Activated CD4-positive, alpha-beta T cell treated with anti-CD3 and anti-CD28 coated beads, Interleukin-2, amount 10 ng/mL, durations not matched to agents 7 days and 5 days (primary cell): ENCODE measurements at places on chromosomes 7 and 10. TPM values are rescaled to one million over a fixed set of nuclear protein-coding genes. Genes with fewer than 3 reads are reported as not detected.

- H3K27me3 ChIP-seq = no peaks in the 10 kb centered on the region
- no peaks in the 10 kb centered on the region for H3K4me1 ChIP-seq
- no peaks in the 10 kb centered on the region for H3K36me3 ChIP-seq
Measured at GRCh38 chr7:158371856-158372255, 215.8 kb downstream of the PTPRN2 start.

DNA sequence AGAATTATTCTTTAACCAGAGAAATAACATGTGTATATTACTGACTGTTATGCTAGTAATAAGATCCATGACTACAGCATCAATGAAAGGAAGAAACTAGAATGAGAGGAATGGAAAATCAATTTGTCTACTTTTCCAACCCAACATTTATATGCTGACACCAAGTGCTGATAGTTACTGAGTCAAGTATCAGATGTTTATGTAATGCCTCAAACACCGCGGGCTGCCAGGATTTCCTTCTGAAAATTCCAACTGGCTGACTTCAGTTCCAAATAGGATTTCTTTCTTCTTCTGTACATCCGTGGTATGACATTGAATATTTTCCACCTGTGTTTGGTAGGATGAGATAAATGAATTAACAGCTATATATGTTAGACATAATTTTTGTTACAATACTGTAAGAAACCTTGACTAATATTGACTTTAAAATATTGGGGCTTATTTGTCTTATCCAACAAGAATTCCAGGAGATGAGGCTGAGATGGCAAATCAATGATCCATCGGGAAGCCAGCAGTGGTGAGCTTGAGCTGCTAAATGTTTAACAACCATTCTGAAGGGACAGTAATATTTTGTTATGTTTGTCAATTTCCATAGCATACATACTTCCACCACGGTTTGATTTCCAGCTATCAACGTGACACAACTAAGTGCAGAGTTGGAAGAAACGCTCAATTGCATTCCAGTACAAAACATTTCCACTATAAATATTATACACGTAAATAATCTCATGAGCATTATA, 435.2 kb upstream of the AUTS2 start:
- no peaks in the 10 kb centered on the region for H3K4me1 ChIP-seq
- H3K27ac ChIP-seq = no peak overlapping the region
- H3K4me3 ChIP-seq = no peak overlapping the region
- no peaks in the 10 kb centered on the region for H3K27me3 ChIP-seq
- no peaks in the 10 kb centered on the region for H3K36me3 ChIP-seq
- DNase-seq = no peak

DNA sequence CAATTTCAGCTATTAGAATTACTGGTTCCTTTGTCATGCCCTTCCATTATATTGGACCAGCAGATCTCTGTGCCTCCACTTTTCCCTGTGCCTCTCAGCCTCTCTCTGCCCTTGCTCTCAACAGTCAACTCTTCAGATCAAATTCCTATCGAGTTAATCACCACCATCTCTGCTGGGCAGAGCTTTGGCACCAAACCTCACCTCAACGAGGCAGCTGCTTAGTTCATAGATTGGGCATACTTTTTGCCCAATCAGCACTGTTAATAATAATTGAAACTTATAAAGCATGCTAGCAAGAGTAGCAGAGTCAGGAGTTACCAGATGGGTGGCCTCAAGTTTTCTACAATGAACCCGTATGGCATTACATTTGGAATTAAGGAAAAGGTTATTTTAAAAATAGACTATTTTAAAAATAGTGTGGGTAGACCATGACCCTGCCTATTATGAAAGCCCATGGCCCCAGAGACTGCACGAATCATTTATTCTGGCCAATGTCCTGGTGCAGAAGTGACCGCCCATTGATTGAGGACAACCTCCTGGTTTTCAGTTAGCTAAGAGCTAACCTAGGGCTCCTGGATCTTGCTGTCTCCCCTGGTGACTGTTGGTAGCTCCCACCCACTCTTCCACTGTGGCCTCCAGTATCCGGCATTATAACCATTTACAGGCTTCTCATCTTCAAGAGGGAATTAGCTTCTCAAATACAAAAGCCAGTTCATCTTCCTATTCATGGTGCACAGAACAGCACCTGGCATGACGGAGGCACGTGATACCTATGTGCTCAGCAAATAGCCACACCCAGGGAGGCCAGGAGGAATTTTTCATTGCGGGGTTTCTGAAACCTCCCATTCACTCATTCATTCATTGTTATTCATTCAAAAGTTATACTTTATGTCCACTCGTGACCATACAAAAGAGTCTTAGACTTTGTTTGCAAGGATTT, 265.4 kb downstream of the INHBA start:
- H3K4me1 ChIP-seq = no peaks in the 10 kb centered on the region
- no peak for DNase-seq
- H3K4me3 ChIP-seq = no peak overlapping the region
- no peak overlapping the region for H3K27ac ChIP-seq

RNF148 gene
- not detected for total RNA-seq

- peaks cover 11% of the 10 kb centered on the region for H3K4me1 ChIP-seq
- H3K4me3 ChIP-seq = no peak overlapping the region
- H3K27me3 ChIP-seq = peaks cover 14% of the 10 kb centered on the region
- H3K27ac ChIP-seq = no peak overlapping the region
- no peaks in the 10 kb centered on the region for H3K36me3 ChIP-seq
- no peak for DNase-seq
Measured at GRCh38 chr10:88107296-88108097, 244.1 kb downstream of the PTEN start.

DNA sequence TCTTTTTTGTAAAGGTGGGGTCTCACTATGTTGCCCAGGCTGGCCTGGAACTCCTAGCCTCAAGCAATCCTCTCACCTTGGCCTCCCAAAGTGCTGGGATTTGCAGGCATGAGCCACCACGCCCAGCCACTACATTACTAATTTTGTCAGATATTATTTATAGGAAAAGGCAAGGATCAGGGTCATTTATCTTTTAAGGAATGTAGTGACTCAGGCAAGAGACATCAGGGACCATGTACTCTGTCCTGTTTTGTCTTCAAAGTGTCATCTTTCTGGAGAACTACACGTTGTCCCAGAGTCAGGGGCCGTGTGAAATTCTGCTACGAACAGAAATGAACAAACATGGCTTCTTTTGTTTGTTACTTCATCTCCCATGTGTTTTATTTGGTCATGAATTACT, 105.3 kb downstream of the NPTX2 start:
- no peaks in the 10 kb centered on the region for H3K36me3 ChIP-seq
- H3K27me3 ChIP-seq = peaks cover 2% of the 10 kb centered on the region
- no peak overlapping the region for H3K27ac ChIP-seq
- no peak overlapping the region for H3K4me3 ChIP-seq
- no peaks in the 10 kb centered on the region for H3K4me1 ChIP-seq

- no peak overlapping the region for H3K27ac ChIP-seq
- H3K27me3 ChIP-seq = peaks cover 4% of the 10 kb centered on the region
- no peak for DNase-seq
Measured at GRCh38 chr7:17580141-17580540, 281.7 kb downstream of the AHR start.

DEPP1 gene
- total RNA-seq = 0.33 TPM

DNA sequence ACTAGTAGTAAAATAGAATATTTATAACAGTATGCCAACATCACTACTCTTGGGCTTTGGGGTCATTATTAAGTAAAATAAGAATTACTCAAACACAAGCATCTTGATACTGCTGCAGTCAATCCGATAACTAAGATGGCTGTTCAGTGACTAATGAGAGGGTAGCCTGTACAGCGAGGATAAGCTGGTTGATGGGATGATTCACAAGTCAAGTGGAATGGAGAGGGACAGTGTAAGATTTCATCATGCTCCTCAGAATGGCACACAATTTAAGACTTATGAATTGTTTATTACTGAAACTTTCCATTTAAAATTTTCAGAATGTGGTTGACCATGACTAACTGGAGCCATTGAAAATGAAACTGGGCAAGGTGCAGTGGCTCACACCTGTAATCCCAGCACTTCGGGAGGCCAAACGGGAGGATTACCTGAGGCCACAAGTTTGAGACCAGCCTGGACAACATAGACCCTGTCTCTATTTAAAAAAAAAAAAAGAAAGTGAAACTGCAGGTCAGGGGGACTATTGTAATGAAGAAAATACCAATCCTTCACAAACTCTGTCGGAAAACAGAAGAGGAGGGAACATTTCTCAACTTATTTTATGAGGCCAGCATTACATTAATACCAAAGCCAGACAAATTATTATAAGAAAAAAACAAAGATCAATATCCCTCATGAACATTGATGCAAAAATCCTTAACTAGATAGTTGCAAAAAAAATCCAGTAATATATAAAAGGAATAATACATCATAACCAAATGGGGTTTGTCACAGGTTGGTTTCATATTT, 11.2 kb downstream of the AVL9 start:
- H3K27me3 ChIP-seq = no peaks in the 10 kb centered on the region
- H3K4me3 ChIP-seq = no peak overlapping the region

GRCh38 chr10:93816123-93816747, 58.5 kb downstream of the LGI1 start:
- peaks cover 37% of the 10 kb centered on the region for H3K27me3 ChIP-seq
- no peaks in the 10 kb centered on the region for H3K36me3 ChIP-seq
- peak; percentile 27 for DNase-seq
- no peaks in the 10 kb centered on the region for H3K4me1 ChIP-seq

ENO4 gene
- not detected for total RNA-seq

NOLC1 gene
- 81.3 TPM for total RNA-seq

GRCh38 chr7:146175716-146176115, 59.1 kb downstream of the CNTNAP2 start:
- no peak for DNase-seq
- H3K4me3 ChIP-seq = no peak overlapping the region
- no peaks in the 10 kb centered on the region for H3K27me3 ChIP-seq
- H3K4me1 ChIP-seq = no peaks in the 10 kb centered on the region

DNA sequence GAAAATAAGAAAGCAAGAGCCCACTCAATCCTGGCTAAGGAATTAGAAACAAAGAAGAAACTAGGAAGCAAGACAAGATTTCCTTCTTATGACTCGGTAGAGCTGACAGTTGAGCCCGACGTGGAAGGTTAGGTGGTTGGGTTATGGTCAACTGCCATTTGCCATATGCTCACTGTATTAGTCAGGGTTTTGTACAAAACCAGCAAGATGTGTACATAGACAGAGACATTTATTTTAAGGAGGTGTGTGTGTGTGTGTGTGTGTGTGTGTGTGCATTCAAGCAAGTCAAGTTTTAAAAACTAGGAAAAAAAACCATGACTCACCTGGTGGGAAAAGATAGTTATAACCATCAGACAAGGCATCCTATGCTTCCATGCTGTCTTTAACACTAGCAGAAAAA, 158.5 kb downstream of the VPS50 start:
- no peak overlapping the region for H3K27ac ChIP-seq
- H3K4me3 ChIP-seq = no peak overlapping the region
- no peaks in the 10 kb centered on the region for H3K4me1 ChIP-seq
- peaks cover 12% of the 10 kb centered on the region for H3K27me3 ChIP-seq
- DNase-seq = no peak
- H3K36me3 ChIP-seq = no peaks in the 10 kb centered on the region

RSPH10B gene
- total RNA-seq = not detected

CRHR2 gene
- not detected for total RNA-seq

- H3K4me3 ChIP-seq = no peak overlapping the region
- H3K4me1 ChIP-seq = no peaks in the 10 kb centered on the region
- no peak overlapping the region for H3K27ac ChIP-seq
Measured at GRCh38 chr7:44294325-44295069, 30.9 kb downstream of the CAMK2B start.

GRCh38 chr10:32318476-32318896, 28.5 kb downstream of the EPC1 start:
- H3K36me3 ChIP-seq = peaks cover 41% of the 10 kb centered on the region
- H3K27me3 ChIP-seq = no peaks in the 10 kb centered on the region
- H3K4me1 ChIP-seq = peaks cover 63% of the 10 kb centered on the region
- peak overlapping the region; percentile 57 for H3K27ac ChIP-seq

SPAM1 gene
- total RNA-seq = not detected

GRCh38 chr10:22824984-22825383, 102.9 kb upstream of the ARMC3 start:
- H3K27ac ChIP-seq = no peak overlapping the region
- no peaks in the 10 kb centered on the region for H3K36me3 ChIP-seq
- no peaks in the 10 kb centered on the region for H3K4me1 ChIP-seq
- H3K27me3 ChIP-seq = no peaks in the 10 kb centered on the region
- no peak overlapping the region for H3K4me3 ChIP-seq

- no peaks in the 10 kb centered on the region for H3K27me3 ChIP-seq
- H3K4me3 ChIP-seq = no peak overlapping the region
- no peak overlapping the region for H3K27ac ChIP-seq
- H3K36me3 ChIP-seq = no peaks in the 10 kb centered on the region
Measured at GRCh38 chr10:4196183-4196582, 411.2 kb upstream of the KLF6 start.

SPDYE2B gene
- not detected for total RNA-seq

EPHB6 gene
- total RNA-seq = 28.6 TPM

DNA sequence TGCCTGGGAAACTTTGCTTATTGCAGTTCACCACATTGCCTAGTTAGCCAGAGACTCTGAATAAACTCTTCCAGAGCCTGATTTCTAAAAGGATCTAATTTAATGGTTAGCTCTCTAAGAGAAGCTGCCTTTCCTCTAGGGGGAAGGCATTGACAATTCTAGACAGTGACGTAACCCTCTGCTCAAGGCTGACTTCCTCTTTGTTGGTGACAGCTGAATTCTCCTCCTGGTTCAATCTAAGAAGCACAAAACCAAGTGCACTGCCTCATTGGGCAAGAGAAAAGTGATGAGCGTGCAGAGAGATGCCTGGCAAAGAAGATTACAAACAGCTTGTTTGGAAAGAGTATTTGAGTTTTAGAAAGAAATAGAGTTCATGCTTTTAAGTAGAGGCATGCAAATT, 102.7 kb downstream of the MACC1 start:
- no peaks in the 10 kb centered on the region for H3K36me3 ChIP-seq
- H3K27ac ChIP-seq = no peak overlapping the region
- peaks cover 29% of the 10 kb centered on the region for H3K4me1 ChIP-seq
- no peak overlapping the region for H3K4me3 ChIP-seq

SYT15 gene
- 1.2 TPM for total RNA-seq

- no peak overlapping the region for H3K27ac ChIP-seq
- no peak overlapping the region for H3K4me3 ChIP-seq
- no peaks in the 10 kb centered on the region for H3K36me3 ChIP-seq
- no peaks in the 10 kb centered on the region for H3K4me1 ChIP-seq
- peaks cover 5% of the 10 kb centered on the region for H3K27me3 ChIP-seq
Measured at GRCh38 chr10:94149702-94150101, 156.0 kb downstream of the PLCE1 start.

DNA sequence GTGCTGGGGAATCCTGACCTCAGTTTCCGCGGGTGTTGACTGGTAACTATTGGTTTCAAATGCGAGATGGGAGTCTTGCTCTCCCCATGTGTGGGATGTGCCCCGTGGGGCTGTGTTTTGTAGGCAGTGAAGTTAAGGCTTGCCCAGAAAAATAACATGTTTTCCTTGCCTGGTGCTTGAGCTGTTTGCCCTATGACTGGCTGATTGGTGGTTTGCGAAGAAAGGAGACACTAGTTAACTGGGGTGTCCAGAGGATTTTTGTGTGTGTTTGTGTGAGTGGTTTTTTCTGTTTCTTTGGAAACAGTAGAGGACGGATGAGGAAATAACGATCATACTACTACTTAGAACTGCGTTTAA, 61.9 kb downstream of the CREB5 start:
- no peak for DNase-seq
- no peak overlapping the region for H3K27ac ChIP-seq
- peaks cover 8% of the 10 kb centered on the region for H3K27me3 ChIP-seq
- no peaks in the 10 kb centered on the region for H3K4me1 ChIP-seq
- no peak overlapping the region for H3K4me3 ChIP-seq
